ENCODE measurements at places on chromosomes 7 and 10. TPM values are rescaled to one million over a fixed set of nuclear protein-coding genes. Genes with fewer than 3 reads are reported as not detected.

The HTR5A gene
- total RNA-seq: not detected

The ANKRD1 gene
- not detected for total RNA-seq

DNA sequence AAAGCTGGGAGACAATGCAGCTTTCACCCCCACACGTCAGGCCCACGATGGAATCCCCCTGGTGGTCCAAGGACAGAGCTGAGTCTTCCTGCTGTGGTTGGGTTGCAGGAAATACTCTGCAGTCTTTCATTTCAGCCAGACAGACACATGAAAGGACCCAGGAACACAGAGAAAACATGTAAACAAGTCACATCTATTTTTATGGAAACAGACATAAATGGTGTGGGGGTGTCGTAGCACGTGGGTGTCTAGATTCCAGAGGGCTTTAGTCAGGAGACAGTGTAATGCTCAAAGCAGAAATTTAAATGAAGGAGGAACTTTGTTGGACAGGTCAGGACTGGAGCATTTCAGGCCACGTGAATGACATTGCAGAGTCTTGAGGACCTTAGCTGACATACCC, 444.6 kb downstream of the SUGCT start:
- H3K4me3 ChIP-seq: no peak overlapping the region
- no peaks in the 10 kb centered on the region for H3K36me3 ChIP-seq
- no peaks in the 10 kb centered on the region for H3K4me1 ChIP-seq
- H3K27ac ChIP-seq: no peak overlapping the region
- H3K27me3 ChIP-seq: no peaks in the 10 kb centered on the region

DNA sequence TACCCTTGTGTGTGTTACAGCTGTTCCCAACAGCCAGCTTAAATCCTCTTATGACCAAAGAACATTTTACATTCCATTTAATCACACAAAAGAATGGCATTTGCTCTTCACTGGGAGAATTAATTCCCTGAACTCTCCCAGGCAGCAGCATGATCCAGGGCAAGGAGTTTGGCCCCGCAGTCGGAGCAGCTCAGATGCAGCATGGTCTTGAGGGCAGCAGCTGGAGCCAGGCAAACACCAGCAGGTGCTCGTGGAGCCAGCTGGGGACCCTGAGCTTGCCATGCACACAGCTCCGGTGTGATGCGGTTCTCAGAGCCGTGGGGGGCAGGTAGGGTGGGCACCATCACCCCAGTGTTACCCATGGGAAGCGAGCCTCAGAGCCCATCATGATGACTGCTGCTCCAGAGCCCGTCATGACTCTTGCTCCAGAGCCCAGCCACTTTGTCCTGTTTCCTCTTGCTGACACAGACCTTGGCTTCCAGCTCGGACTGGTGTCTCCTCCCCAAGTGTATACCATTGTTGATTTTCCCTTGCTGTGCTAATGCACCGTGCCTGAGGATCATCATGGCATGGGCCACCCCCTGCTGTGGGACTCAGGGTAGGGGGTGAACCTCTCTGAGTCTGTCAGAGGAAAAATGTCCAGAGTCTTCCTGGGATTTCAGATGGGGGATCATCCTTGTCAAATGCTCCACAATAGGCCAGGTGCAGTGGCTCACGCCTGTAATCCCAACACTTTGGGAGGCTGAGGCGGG, 75.8 kb downstream of the ZRANB1 start:
- no peaks in the 10 kb centered on the region for H3K27me3 ChIP-seq
- no peak overlapping the region for H3K4me3 ChIP-seq

DNA sequence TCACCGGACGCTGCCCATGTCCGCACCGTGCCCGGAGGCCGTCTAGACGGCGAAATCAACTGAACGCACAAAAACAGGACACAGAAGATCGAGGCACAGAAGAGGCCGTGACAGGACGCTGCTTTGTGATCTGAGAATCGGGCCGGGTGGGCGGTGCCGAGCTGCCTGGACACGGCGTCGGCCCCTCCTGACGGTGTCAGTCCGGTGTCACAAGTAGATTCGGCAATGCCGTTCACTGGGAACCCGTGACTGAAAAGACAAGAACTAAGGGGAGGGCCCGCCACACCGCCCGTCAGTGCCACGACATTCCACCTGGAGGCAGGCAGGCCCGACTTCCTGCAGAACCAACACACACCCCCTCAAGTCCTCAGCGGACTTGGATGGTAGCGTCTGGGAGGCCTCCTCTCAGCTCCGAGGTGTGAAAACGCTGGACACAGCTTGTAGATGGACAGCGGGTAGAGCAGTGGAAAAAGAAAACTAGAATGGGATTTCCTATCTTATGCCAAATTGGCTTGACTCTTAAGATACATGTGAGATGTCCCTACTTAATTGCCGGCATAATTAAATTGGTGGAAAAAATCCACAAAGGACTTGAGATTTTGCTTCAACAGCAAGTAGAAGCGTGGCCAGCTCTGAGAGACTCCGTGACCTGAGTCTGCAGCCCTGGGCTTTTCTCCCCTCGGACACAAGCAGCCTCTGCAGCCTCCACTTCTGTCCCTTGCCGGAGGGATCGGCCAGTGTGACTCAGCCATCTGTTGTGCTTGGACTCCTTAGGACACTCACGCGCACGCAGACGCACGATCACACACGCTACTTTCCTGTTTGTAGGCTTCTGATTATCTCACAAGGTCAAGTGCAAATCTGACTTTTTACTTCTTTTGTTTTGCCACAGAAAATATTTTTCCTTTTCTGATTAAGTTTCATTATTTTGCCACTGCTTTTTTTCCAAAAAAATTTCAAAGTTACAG, 269.0 kb downstream of the DIP2C start:
- no peaks in the 10 kb centered on the region for H3K36me3 ChIP-seq
- H3K27ac ChIP-seq: no peak overlapping the region
- no peaks in the 10 kb centered on the region for H3K4me1 ChIP-seq
- H3K4me3 ChIP-seq: no peak overlapping the region
- no peaks in the 10 kb centered on the region for H3K27me3 ChIP-seq

All from colonic mucosa (tissue), 4 donors.